ENCODE measurements at places on chromosomes 1 and 21.

- peak; percentile 48 for DNase-seq
Observed at GRCh38 chr1:209884665-209885117, 53.3 kb upstream of the SYT14 start.

- no peak for DNase-seq
Observed at GRCh38 chr21:24290151-24290833, 1317.0 kb downstream of the MRPL39 start.

- DNase-seq: no peak
Observed at GRCh38 chr1:247345881-247346280, 14.2 kb upstream of the ZNF496 start.

DNA sequence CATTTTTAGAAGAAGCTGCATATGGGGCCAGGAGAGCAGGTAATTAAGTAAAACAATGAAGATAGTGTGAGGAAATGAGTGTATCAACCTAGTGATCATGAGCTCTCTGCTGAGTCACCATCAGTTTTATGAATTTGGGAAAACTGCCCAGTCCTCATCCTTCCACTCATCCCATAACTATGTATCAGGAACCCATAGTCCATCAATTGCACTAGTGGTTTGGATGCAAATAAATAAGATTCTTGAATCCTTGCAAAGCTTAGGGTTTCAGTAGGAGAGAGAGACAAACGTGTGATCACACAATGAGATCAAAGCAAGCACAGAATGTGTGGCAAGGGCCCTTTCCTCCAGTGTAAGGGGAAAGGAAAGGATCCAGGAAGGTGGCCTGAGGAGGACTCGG, 145.6 kb downstream of the ZZZ3 start:
- DNase-seq: no peak

GRCh38 chr1:18686540-18686939, 55.9 kb downstream of the PAX7 start:
- no peak for DNase-seq

- DNase-seq: no peak
Observed at GRCh38 chr21:44291078-44291935, 5.6 kb downstream of the AIRE start.

DNA sequence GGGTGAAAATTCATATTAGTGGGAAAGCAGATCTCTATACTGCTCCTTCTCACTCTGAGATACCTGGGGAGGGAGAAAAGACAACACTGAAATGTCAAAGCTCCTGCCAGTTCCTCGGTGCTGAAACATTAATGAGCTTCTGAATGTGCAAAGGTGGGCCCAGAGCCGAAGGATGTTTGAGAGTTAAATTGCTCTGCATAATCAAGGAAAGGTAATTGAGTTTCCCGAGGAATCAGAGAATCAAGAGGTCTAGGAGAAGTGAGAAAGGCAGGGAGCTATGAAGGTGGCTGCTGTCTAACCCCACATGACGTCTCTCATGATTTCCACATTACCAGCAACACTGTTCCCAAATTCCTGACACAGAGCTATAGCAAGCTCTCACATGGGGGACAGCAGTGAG, 346.7 kb downstream of the SMYD3 start:
- DNase-seq: peak; percentile 60

GRCh38 chr1:18879791-18880309, 20.4 kb upstream of the TAS1R2 start:
- peak; percentile 12 for DNase-seq
